ENCODE measurements at places on chromosomes 2 and 18.

- no peak for DNase-seq
Measured at GRCh38 chr2:134401081-134401497, 147.2 kb downstream of the MGAT5 start.

GRCh38 chr2:7014174-7014640, 97.0 kb downstream of the RNF144A start:
- no peak for DNase-seq

- DNase-seq, result no peak
Measured at GRCh38 chr18:14092625-14093306, 39.5 kb downstream of the ZNF519 start.

GRCh38 chr2:3010001-3010400, 367.6 kb downstream of the EIPR1 start:
- no peak for DNase-seq

DNA sequence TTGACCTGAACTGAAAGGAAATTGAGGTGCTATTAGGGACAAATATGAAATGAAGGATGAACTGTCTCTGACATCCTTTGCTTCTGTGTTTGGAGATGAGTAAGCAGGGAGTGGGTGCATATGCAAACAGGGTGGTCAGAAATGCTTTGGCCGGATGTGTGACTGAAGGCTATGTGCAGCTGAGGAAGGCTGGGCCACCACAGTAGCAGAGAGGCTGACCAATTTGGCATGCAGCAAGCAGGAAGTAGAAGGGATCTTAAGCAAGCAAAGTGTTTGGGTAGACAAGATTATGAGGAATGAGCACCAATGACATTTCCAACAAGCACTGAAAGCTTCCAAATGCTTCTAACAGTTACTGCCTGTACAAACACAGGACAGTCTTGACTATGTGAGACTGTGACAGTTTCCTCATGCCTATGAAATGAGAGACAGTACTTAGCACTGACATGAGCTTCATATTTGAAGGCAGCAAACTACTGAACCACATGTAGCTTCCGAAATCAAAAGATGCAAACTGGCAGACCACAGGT, 3.3 kb upstream of the ACTR3 start:
- DNase-seq, result peak; percentile 81

DNA sequence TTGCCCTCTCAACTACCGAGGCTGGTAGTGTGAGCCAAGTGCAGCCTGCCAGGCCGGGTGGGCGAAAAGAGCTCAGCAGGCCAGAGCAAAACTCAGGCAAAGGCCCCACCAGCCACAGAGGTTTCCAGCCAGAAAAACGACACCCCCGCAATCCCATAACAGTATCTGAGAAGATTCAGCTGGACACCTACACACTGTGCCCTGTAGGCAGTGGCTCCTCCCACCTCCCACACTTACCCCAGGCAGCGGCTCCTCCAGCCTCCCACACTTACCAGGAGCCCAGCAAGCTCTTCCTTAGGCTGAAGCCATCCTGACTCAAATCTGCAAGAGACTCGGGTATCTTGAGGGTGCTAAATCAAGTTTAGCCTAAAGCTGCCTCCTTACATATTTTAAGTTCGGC, 15.6 kb upstream of the TMEM18 start:
- no peak for DNase-seq

- peak; percentile 18 for DNase-seq
Measured at GRCh38 chr2:42801381-42801780, 9.0 kb upstream of the HAAO start.

GRCh38 chr2:109400102-109400501, 213.7 kb downstream of the SEPTIN10 start:
- DNase-seq, result no peak

GRCh38 chr18:2986150-2986865, 26.6 kb downstream of the LPIN2 start:
- no peak for DNase-seq

DNA sequence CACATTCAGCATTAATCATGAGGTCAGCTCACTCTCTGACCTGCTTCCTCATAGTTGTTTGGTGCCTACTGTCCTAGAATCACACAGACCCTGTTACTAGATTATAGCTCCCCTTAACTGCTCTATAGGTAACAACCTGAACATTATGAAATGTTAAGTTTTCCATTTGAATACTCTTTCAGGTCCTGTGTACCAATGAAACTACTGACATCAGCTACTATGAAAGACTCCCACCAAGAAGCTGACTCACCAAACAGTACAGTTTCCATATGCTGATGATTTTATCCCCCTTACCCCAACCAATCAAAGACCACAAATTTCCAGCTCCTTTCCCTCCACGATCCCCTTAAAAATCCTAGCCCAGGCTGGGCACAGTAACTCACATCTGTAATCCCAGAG, 56.3 kb downstream of the SRBD1 start:
- DNase-seq, result no peak

GRCh38 chr2:98857001-98857400, 79.0 kb downstream of the CRACDL start:
- DNase-seq, result no peak

- peak; percentile 92 for DNase-seq
Measured at GRCh38 chr2:120791962-120792297, 56.3 kb downstream of the GLI2 start.

DNA sequence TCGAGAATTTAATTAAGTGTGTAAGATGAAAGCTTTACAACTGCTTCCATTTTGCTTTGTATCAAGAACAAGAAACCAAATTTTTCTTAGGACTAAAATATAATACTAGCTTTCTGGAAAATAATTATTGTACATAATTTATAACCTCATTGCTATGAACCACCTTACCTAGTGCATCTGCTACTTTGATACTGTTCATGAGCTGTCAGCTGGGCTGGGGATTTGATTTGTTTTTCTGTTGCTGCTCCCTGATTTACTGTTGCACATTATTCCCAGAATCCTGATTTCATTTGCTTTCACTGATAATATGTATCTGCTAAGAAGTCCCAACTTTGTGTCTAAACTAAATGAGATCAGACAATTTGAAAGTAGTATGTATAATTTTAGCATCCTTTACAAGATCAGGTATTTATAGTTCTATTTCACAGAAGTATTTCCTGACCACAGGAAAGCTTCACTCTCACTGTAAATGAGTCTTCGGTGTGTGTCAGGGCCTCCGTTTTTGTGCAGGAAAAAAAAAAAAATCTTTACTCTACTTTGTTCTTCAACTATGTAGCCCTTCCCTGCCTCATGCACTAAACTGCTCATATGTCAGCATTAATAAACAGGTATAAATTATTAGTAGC, 105.6 kb upstream of the CCDC150 start:
- DNase-seq, result no peak

- no peak for DNase-seq
Measured at GRCh38 chr2:12455661-12456060, 261.1 kb upstream of the TRIB2 start.

DNA sequence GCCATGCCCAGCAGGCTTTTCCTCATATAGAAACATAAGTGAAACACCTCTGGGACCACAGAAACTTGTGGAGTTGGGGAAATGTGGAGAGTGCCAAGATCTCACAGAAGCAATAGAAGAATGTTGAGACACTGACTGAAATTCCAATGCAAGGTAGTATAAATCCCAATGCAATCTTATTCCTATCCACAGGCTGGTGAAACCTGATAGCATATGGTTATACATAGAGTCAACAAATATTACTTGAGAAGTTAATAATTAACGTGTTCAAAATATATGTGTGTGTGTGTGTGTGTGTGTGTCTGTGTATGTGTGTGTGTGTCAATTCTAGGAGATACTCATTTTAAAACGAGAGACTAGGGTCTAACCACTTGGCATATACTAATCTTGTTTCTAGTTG, 776.8 kb upstream of the ACVR2A start:
- no peak for DNase-seq

DNA sequence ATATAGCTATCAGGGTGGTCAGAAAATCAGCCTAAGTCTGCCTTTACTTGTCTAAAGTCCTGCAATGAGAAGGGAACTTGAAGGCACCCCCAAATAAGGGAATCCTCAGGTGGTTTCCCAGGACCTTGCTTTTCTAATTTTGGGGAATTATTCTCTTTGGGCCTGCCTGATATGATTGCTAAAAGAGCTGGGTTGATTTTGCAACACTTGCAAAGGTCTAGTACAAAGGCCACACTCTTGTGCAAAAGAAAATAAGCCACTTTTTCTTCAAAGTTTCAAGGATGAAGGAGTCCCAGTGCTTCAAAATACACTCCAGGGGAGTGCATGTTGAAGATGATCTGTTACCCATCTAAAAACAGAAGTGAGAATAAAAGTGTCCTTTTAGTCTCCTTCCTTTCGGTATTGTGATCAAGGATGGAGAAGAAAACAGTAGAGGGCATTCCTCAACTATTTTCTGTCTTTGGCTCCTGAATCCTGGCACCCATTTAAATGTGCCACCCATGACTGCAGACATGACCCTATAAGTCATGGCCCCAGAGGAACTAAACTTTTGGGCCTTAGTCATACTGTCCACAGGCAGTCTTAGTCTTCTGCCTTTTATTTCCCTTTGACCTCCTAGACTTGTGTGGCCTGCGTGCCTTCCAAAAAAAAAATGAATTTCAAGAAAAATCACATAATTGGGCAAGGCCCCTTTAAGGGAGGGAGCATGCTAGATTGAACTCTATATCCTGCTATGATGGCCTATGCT, 5.1 kb downstream of the SULT1C3 start:
- no peak for DNase-seq

- peak; percentile 67 for DNase-seq
Measured at GRCh38 chr18:62663731-62664336, 51.5 kb upstream of the PHLPP1 start.

GRCh38 chr2:104733226-104733943, 120.5 kb upstream of the POU3F3 start:
- peak; percentile 20 for DNase-seq

- DNase-seq, result no peak
Measured at GRCh38 chr18:48845174-48845573, 105.6 kb downstream of the SMAD7 start.

- no peak for DNase-seq
Measured at GRCh38 chr2:48146552-48146951, 240.3 kb upstream of the FBXO11 start.

GRCh38 chr18:66156946-66157687, 406.3 kb downstream of the CDH7 start:
- no peak for DNase-seq

DNA sequence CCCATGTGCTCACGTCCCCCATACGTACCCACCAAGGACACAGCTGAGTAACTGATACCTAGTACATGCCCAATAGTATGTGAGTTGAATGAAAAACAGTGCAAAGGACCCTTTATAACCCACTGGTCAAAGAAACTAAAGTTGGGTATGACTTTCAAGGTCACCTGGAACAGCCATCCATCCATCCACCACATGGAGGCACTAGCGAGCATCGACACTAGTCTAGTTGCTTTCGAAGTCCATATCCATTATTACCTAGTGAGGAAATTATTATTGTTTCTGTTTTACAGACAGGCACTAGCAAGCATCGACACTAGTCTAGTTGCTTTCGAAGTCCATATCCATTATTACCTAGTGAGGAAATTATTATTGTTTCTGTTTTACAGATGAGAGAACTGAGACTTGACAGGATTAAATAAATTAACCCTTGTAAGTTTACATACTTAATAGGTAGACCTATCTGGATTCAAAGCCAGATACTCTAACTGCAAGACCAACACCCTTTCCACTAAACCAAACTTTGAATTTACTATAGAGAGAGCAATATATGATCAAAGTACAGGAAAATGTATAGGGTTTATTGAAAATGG, 233.7 kb downstream of the METTL4 start:
- DNase-seq, result peak; percentile 54

GRCh38 chr2:202541137-202541536, 93.6 kb upstream of the FAM117B start:
- DNase-seq, result no peak

DNA sequence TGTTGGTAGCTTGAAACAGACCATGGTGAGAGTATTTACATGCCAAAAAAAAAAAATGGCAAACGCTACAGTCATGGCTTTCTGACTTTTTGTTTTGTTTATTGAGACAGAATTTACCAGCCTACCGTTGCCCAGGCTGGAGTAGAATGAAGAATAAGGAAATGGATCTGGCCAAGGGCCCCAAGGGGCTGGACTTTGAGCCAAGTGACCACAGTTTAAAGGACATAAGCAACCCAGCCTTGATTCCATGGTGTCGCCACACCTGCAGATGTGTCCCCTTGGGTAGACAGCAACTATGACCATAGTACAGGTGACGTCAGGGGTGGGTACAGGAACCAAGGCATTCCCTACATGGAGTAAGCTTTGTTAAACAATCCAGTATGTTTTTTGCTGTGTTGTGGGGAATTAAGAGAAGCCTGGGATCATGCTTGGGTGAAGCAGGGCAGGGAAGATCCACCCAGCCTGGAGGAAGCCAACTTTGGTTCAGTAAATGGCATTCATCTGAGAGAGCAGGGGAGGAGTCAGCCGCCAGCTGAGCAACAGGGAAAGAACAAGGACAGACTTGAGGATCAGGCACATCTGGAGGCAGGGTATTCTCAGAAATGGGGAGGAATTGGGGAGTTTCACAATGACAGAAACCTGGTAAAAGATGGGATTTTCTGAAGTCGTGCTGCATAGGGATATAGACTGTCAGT, 110.3 kb upstream of the SH3BP4 start:
- DNase-seq, result no peak

DNA sequence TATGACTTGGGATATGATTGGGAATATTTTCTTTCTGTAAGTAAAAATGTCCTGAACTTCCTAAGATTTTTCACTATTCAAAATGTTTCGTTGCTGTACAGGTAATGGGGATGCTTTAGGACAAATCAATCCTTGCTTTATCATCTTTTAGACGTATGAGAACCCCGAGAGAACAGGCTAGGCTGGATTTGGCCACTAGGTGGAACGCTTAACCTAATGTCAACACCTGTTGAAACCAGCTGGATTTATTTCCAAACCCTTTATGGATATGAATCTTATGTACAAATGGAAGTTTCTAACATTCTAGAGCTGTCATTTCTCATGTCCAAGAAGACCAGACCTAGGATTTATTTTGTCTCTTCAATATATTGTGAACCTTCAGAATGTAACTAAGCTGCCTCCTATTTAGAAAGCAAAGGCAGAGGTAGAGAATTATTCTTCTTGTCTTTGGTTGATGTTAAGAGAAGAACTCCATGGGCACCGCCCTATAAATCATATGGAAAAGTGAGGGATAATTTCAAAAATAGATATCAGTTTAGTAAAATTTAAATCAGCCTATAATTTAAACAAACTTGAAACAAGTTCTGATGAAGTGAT, 96.7 kb downstream of the PMAIP1 start:
- peak; percentile 71 for DNase-seq

DNA sequence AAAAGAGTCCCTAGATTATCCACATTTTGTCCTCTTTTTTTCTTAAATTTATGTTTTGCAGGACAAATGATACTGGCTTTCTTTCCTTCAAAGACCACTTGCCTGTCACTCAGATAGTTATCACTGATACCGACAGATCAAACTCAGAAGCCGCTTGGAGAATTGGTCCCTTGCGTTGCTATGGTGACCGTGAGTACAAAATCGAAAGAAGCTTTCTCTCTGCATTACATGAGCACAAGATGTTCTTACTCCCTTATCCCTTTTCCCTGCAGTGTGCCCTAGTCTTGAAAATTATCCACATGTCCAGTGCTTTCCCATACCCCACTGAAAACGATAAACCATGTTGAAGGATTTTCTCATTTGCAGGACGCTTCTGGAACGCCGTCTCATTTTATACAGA, 738.5 kb downstream of the CNTNAP5 start:
- DNase-seq, result no peak

GRCh38 chr2:230765611-230766300, 53.1 kb downstream of the CAB39 start:
- DNase-seq, result no peak

Data from epithelial cell of esophagus (primary cell).